ENCODE measurements at places on chromosomes 4 and X. TPM values are rescaled to one million over a fixed set of nuclear protein-coding genes. Genes with fewer than 3 reads are reported as not detected.

DNA sequence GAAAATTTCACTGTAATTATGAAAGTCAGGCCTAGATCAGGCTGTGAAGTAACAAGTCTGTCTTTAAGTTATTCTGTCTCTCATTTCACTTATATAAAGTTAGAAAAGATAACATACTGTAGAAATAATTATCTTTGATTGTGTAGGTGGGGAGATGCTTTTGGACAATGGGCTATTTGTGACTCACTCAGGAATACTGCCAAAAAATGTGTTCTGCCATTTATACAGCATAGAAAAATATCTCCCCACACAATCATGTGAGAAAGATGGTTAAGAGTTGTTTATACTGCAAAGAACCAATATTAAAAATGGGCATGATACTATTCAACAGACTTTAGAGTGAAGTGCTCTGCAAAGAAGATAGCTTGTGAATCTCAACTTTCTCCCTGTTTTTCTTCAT lies 95.0 kb upstream of the GABRA2 start:
- no peak overlapping the region for H3K27ac ChIP-seq
- no peak for DNase-seq
- H3K36me3 ChIP-seq: no peaks in the 10 kb centered on the region
- H3K4me1 ChIP-seq: no peaks in the 10 kb centered on the region

- H3K36me3 ChIP-seq: no peaks in the 10 kb centered on the region
- no peak overlapping the region for H3K27ac ChIP-seq
- H3K4me1 ChIP-seq: no peaks in the 10 kb centered on the region
- no peak overlapping the region for H3K4me3 ChIP-seq
- DNase-seq: no peak
Observed at GRCh38 chr4:137635601-137636000, 103.3 kb upstream of the PCDH18 start.

GRCh38 chr4:28227764-28228163 lies 1367.1 kb downstream of the STIM2 start:
- H3K27me3 ChIP-seq: no peaks in the 10 kb centered on the region
- no peak overlapping the region for H3K4me3 ChIP-seq
- no peak for DNase-seq

GRCh38 chr4:48651914-48652313 lies 128.2 kb downstream of the FRYL start:
- no peak for DNase-seq
- H3K27ac ChIP-seq: peak overlapping the region; percentile 20
- H3K4me3 ChIP-seq: no peak overlapping the region
- H3K4me1 ChIP-seq: peaks cover 44% of the 10 kb centered on the region

OPHN1 gene
- total RNA-seq: 0.05 TPM

IGFBP7 gene
- total RNA-seq: not detected

GRCh38 chrX:12672367-12673106 lies 118.7 kb upstream of the PRPS2 start:
- no peak overlapping the region for H3K4me3 ChIP-seq
- no peaks in the 10 kb centered on the region for H3K27me3 ChIP-seq
- DNase-seq: no peak
- H3K27ac ChIP-seq: no peak overlapping the region

GRCh38 chrX:119145241-119145653 lies 17.6 kb upstream of the KIAA1210 start:
- H3K36me3 ChIP-seq: no peaks in the 10 kb centered on the region
- no peaks in the 10 kb centered on the region for H3K4me1 ChIP-seq
- no peak overlapping the region for H3K4me3 ChIP-seq

NKX6-1 gene
- total RNA-seq: not detected

DNA sequence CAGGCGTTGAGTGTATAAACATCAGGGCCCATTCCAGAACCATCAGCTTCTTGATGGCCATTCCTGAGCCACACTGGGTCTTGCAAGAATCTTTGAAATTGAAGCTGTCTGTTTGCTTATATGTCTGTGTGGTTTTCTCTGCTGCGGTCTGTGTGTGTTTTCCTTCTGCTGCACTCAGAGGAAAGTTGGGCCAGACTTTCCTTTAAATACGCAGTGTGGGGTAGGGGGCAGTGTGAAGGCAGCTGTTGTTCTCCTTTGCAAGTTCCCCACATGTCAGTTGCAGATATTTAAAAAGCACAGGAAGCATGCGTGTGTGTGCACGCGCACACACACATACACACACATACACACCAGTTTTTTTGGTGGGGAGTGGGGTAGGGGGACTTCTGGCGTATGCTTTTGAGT lies 32.1 kb downstream of the CCKAR start:
- DNase-seq: no peak
- peak overlapping the region; percentile 31 for H3K4me3 ChIP-seq
- no peaks in the 10 kb centered on the region for H3K36me3 ChIP-seq
- H3K27ac ChIP-seq: peak overlapping the region; percentile 38

GRCh38 chr4:110621328-110621812 lies 1.5 kb downstream of the PITX2 start:
- peaks cover 88% of the 10 kb centered on the region for H3K27me3 ChIP-seq
- no peaks in the 10 kb centered on the region for H3K4me1 ChIP-seq
- no peak overlapping the region for H3K4me3 ChIP-seq
- peaks cover 6% of the 10 kb centered on the region for H3K36me3 ChIP-seq
- no peak overlapping the region for H3K27ac ChIP-seq
- no peak for DNase-seq

- H3K36me3 ChIP-seq: peaks cover 11% of the 10 kb centered on the region
- H3K4me3 ChIP-seq: peak overlapping the region; percentile 98
- no peak for DNase-seq
- H3K4me1 ChIP-seq: peaks cover 55% of the 10 kb centered on the region
- H3K27me3 ChIP-seq: no peaks in the 10 kb centered on the region
Observed at GRCh38 chr4:98261405-98262291, 464 bp downstream of the RAP1GDS1 start.

GRCh38 chr4:167613381-167613780 lies 379.1 kb upstream of the SPOCK3 start:
- no peak overlapping the region for H3K27ac ChIP-seq
- no peaks in the 10 kb centered on the region for H3K27me3 ChIP-seq
- H3K4me3 ChIP-seq: no peak overlapping the region
- H3K36me3 ChIP-seq: no peaks in the 10 kb centered on the region
